ENCODE measurements at places on chromosomes 3 and 15.

- no peak for DNase-seq
Measured at GRCh38 chr15:51089699-51090453, 4.8 kb downstream of the TNFAIP8L3 start.

DNA sequence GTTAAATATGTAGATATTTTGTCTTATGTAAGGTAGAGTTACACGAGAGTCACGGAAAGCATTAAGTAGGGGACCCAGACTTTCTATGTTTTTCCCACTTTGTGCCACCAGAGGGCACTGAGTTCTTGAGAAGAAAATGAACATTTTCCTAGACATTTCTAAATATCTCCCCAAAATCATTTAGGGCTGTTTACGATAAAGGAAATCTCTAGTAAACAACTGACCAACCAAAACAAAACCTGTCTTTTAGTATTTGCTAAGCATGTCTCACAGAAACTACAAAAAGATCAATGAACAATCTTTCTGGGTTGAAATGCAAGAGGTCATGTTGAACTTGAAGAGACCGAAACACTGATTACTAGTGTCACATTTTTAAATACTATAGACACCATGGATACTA, 16.1 kb downstream of the POU1F1 start:
- DNase-seq, result peak; percentile 19

DNA sequence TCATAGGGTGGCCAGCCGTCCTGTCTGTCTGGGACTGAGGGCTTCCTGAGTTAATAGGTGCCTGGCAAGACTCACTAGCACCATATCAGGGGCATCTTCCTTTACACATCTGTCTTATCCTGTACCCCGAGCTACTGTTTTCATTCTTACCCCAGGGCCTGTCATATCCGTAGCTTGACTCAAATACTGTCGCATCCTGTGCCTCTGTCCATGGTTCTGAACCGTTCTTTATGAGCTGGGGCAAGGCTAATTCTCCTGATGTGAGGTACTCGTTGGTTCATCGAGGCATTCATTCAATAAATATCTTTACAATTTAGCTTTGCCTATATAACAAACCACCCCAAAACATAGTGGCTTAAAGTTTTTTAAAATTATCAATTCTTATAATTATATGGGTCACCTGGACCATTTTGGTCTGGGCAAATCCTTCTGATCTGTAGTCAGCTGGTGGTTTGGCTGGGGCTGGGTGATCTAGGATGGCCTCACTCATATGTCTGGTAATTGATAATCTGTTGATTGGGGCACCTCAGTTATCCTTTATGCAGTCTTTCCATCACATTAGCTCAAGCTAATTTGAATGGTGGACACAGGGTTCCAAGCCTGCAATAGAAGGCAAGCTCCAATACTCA, 121.2 kb downstream of the TLE3 start:
- peak; percentile 68 for DNase-seq

- DNase-seq, result no peak
Measured at GRCh38 chr3:37417297-37418082, 243.1 kb upstream of the LRRFIP2 start.

DNA sequence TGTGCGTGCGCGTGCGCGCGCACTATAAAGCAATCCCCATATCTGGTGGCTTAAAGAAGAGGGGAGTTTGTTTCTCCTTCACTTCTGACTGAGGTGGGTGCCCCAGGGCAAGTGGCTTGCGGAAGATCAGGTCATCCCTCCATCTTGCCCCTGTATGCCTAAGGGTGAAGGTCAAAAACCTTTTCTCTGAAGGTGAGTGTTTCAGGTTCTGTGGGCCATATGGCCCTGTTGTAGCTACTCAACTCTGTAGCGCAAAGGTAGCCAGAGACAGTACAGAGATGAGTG, 5.5 kb downstream of the ABTB1 start:
- no peak for DNase-seq

GRCh38 chr3:190581041-190581541, 67.2 kb downstream of the IL1RAP start:
- no peak for DNase-seq

DNA sequence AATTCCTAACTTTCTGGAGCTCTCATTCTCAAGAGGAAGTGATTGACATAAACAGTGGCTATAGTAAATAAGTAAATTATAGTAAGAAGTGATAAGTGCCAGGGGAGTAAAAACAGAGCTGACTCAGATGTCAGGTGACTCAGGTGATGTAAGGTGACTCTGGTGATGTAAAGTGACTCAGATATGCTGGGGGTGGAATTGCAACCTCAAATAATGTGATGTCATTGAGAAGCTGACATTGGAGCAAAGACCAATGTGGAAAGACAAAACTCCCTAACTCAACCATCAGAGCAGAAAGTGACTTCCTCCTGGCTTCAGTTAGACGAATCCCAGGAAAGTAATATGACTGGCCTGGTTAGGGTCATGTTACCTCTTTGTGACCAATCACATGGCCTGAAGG, 144.2 kb upstream of the SNTN start:
- no peak for DNase-seq

- DNase-seq, result no peak
Measured at GRCh38 chr3:143447491-143447890, 327.9 kb downstream of the CHST2 start.

- peak; percentile 7 for DNase-seq
Measured at GRCh38 chr15:91100814-91101607, 954 bp downstream of the SV2B start.

GRCh38 chr3:167691366-167691765, 37.6 kb upstream of the WDR49 start:
- DNase-seq, result no peak

- DNase-seq, result no peak
Measured at GRCh38 chr3:142850395-142851023, 38.4 kb downstream of the PCOLCE2 start.

- no peak for DNase-seq
Measured at GRCh38 chr3:110813541-110813940, 258.1 kb upstream of the NECTIN3 start.

All from renal cortex interstitium (tissue), 15 donors.